ENCODE measurements at places on chromosomes 5 and 9.
A peak's percentile ranks its signal among the peaks of the same experiment; 100 is the strongest.

DNA sequence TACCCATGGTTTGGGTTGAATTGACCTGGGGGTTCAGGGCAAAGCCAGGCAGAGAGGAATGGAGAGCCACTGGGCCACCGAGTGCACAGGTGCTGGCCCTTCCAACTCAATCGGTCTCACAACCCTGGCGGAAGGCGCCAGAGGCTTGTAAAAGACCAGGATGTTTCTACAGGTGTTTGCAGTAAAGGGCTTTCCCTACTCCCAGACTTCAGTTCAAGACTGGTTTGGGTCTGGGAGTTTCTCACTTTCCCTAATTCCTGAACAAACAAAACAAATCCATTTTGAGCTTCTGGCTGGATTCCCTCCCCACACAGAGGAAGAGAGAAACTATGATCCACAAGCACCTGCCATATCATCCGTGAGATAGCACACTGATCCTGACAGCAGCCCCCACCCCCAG, 125.2 kb upstream of the KLF4 start:
- no peak for DNase-seq

- peak; percentile 61 for DNase-seq
Observed at GRCh38 chr9:18905028-18905882, 127.8 kb downstream of the SAXO1 start.

DNA sequence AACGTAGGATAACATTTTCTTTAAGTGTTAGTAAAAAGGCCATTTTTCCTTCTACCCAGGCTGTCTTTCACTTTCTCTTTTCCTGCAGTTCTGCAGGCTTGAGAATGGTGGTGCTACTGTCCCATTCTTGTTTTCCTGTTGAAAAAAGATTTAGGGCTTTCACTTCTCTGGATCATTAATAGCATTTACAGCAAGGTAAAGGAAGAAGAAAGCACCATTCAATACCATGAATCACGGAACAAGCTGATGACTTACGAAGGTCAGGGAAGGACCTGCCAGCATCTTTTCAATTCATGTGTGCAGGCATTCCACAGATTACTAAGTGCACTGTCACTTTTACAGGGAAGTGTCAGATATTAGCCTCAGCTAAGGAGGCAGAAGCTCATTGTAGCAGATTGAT, 292.8 kb downstream of the YTHDC2 start:
- DNase-seq, result peak; percentile 2

GRCh38 chr9:97695995-97696802, 941 bp downstream of the XPA start:
- DNase-seq, result no peak

DNA sequence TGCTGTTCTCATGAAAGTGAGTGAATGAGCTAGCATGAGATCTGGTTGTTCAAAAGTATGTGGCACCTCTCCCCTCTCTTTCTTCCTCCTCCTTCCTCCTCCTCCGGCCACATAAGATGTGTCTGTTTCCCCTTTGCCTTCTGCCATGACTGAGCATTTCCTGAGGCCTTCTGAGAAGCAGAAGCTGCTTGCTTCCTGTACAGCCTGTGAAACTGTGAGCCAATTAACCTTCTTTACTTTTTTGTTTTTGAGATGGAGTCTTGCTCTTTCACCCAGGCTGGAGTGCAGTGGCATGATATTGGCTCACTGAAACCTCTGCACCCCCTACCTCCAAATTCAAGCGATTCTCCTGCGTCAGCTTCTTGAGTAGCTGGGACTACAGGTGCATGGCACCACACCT, 6.1 kb downstream of the S100Z start:
- DNase-seq, result no peak

DNA sequence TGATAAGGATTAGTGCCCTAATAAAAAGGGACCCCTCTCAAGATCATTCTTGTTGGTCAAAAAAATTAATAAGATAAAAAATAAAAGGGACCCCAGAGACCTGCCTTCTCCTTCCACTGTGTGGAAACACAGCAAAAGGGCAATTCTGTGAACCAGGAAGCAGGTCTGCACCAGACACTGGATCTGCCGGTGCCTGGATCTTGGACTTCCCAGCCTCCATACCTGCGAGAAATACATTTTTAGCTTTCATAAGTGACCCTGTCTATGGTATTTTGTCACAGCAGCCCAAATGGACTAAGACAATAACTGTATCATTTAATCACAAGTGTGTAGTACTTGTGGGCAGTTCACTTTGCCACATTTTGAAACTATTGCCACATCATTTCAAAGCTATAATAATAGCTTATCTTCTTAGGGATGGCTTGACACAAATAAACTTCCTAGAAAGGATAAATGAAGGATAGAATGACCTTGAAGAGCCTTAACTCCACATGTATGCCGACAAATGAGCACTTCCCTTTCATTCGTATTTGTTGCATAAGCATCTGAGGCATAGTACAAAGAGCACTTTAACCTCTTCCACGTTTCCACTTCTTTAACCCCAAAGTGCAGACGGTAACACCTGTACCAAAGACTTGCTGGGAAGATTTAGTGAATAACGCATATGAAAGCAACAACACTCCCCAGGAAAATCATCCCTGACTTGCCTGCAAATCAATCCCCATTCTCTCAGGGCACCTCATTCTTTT, 336.5 kb downstream of the RFX3 start:
- no peak for DNase-seq

- DNase-seq, result no peak
Observed at GRCh38 chr9:93077811-93078210, 18.2 kb upstream of the CARD19 start.

DNA sequence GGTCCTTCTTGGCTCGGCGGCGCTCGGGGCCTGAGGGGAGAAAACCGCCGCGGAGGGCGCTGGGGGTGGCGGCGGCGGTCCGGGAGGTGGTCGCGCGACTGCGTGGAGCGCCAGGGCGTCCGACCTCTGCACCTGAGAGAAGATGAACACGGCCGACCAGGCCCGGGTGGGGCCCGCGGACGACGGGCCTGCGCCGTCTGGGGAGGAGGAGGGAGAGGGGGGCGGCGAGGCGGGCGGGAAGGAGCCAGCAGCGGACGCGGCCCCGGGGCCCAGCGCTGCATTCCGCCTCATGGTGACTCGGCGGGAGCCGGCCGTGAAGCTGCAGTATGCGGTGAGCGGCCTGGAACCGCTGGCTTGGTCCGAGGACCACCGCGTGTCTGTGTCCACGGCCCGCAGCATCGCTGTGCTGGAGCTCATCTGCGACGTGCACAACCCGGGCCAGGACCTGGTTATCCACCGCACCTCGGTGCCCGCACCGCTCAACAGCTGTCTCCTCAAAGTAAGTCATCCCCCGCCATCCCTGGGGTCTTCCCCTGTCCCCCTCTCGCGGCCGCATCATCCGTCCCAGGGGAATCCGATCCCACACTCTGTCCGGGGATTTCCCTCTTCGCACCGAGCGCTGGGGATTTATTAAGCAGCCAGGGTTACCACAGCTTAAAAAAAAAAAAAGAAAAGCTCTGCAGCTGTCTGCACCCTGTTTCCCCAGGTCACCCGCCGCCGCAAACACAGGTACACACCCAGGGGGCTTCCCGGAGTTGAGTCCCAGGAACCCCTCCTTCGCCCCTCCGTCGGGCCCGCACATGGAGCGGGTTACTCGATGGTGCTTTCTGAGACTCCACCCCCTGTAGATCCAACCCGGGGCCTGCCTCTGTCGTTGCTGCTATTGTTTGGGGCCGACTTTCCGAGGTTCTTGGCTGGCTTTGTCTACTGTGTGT, at the start of gene GTF3C4:
GTF3C4 (plus strand) TSS at position 8 of the 935 bp plus-strand sequence; CDS start at position 143, 135 bp downstream.
- DNase-seq, result peak; percentile 52

DNA sequence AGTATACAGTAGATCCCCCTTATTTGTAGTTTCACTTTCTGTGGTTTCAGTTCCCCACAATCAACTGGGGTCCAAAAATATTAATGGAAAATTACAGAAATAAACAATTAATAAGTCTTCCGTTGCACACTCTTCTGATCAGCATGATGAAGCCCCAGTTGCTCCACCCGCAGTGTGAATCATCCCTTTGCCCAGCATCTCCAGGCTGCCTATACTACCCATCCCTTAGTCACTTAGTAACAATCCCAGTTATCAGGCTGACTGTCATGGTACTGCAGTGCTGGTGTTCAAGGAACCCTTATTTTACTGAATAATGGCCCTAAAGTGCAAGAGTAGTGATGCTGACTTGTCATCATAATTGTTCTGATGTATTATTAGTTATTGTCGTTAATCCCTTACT, 28.9 kb downstream of the SHC3 start:
- DNase-seq, result no peak

GRCh38 chr5:1868886-1869475, 13.7 kb downstream of the IRX4 start:
- no peak for DNase-seq
